ENCODE measurements at places on chromosomes 7 and 10.

- no peak for DNase-seq
These were observed 127.2 kb upstream of the SP4 start for GRCh38 chr7:21300692-21301091.

DNA sequence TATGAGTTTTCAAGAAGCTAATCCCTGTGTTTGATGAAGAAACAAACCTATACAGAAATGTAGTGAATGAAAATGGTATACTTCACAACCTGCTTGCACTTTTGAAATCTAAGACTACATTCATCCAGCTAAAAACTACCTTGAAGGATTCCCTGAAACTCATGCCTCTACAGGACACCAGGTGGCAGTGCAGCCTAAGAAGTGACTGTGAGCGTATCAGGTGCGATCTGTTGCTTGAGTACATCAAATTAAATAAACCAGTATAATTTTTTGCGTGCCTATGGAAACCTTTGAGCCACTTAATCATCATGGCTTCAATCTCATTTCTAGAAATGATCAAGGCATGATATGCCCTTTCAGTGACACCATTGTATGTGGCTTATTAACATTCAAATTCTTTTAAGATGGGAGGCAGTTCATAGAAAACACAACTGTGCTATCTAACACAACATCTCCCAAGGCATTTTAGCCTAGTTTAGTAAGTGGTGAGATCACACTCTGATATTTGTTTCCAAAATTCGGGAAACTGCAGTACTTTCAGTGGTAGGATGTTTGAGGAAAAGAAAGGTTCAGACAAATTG, 57.4 kb downstream of the PPP1R17 start:
- DNase-seq, result peak; percentile 64

DNA sequence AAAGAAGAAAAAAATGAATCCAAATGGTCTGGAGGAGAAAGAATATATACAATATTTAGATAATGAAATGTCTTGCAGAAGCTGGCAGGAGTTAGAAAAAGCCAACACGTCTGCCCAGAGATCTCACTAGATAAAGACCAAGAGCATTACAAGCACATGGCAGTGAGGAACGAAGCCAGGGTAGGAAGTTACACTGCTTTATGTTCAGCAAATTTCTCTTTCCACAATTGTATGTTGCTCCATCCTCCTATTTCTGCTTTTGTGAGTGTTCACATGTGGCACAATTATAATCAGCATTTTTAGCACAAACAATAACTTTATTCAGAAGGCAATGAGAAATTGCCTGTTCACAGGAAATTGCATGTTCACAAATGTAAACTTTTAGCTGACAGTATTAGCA, 53.7 kb downstream of the LRRC17 start:
- DNase-seq, result no peak

DNA sequence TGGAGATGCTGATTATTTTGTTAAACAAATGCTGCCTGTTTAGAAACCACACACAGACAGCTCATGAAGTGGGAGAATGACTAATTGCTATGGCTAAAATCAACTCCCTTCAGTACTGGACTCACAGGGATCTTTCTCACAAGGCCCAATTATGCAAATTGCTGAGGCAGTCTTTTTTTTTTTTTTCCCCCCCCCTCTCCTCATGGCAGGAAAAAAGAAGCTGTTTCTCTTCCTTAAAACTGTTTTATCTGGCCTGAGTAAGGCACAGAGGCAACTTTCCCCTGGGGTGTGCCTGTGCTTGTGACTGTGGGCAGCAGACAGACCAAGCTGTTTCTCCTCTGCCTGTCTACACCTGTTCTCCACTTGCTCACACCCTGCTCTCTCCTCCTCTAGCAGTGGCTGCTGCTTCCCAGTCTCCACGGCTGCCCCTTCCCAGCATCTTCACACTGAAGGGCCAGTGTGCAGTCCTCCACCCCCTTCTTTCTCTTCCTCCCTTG, 65.4 kb upstream of the STEAP1B start:
- no peak for DNase-seq

GRCh38 chr7:8817448-8818036, 384.1 kb downstream of the NXPH1 start:
- no peak for DNase-seq

DNA sequence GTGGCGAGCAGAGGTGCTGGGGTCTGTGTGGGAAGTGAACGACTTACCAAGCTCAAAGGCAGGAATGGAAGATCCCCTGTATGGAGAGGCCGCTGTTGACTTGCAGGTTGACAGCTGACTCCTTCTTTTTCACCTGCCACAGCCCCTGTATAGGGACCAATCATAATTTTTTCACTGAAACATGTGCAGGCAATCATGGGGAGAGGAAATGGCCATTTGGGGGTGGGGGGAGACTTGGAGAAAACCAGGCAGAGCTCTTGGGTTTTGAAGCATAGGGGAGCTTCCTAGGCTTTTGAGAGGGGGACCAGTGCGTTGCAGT, 101.4 kb downstream of the WDR37 start:
- no peak for DNase-seq

DNA sequence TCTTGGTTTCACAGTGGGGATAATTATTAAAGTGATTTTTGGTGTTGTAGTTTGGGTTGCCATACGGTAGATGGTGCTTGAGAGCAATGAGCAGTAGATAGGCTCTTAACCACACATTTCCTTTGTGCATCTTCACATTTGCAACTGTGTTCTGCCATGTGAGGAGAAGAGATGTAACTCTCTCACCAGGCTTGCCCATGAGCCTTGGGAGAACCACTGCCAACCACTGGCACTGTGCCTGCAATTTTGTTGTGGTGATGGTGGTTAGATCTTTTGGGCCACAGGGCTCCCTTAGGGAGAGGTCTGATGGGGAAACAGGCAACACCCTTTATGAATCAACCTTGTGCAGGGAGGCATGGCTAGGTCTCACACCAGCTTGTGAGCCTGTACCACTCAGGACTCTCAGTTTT, 204.3 kb downstream of the CCDC7 start:
- DNase-seq, result no peak

GRCh38 chr7:47145186-47145725, 436.7 kb downstream of the TNS3 start:
- DNase-seq, result no peak

DNA sequence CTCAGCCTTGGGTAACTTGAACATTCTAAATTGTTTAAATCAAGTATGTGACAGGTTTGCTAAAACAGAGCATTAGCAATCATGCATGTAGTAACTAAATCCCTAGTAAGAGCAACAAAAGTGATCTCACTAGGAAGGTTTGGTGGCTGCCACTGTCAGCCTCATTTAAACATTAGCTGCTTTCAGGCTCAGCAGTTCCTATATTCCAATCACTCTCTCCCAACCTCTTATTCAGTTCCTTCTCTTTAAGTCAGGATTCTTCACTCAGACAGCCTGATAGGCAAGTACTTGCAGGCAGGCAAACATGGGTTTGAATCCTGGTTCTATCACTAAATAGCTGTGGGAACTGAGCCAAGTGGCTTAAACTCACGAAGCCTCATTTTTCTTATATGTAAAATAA, 3.6 kb downstream of the CREB3L2 start:
- DNase-seq, result no peak

- no peak for DNase-seq
These were observed 17.6 kb upstream of the C10orf105 start for GRCh38 chr10:71737001-71737833.

DNA sequence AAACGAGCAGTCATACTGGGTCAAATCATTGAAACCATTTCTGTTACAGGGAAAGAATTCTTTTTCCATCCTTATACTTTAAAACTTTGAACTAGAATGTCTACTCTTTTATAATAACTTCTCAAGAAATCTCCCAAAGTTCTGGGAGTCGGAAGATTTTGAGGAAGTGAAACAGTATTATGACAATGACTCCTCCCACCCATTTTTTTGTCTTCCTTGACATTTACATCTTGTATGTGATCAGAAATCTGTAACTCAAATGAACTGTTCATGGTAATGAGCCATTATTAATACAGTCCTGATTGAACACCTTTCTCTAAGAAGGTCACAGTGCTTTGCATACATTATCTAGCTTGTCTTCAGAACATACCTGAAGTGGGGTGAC, 227.4 kb downstream of the CELF2 start:
- DNase-seq, result no peak

DNA sequence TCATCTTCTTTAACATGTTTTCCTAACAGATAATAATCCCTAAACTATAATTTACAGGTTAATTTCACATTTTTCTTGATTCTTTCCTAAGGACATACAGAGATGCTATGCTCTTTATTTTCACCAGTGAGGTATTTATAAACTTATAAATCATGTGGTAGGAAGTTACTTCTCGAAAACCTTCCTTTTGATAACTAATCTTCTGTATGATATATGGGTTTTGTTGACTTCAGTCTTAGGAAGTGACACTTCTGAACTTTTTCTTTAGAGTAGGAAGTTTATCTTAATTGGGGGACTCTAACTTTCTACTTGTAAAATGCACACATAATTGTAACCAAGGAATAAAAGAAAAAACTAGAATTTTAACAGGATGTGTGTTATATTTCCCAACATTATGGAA, 9.8 kb upstream of the PNPLA8 start:
- DNase-seq, result no peak

- DNase-seq, result peak; percentile 84
These were observed 630.8 kb downstream of the ANKRD7 start for GRCh38 chr7:118855290-118855689.

DNA sequence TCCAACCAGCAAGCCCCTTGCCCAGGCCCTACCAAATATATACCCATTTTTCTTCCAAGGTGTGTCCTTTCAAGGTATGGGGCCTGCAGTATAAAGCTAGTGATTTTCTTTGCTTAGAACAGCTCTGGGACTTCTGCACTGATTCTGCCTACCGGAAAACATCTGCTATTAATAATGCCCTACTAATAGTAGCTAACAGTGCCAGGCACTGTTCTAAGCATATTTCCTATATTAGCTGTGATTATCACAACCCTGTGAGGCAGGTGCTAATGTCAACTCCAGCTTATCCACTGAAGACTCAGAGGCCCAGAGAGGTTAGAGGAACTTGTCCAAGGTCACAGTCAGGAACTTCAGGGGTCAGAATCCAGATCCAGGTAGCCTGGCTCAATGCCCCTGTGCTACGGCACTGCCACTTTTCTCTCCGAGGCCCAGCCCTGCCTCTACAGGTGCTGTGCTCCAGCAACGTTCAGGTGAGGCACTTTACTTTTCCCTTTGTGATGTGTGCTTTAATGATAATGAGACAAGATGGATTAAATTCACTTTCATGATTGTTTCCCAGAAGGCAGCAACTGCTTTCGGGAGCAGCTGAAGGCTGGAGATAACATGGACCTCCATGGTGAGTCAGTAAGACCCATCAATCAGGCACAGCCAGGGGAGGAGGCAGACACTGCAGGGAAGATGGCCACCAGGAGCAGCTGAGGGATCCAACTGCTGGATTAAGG, 26.7 kb downstream of the TAS2R41 start:
- DNase-seq, result no peak

GRCh38 chr10:71512312-71512711, 115.6 kb downstream of the CDH23 start:
- DNase-seq, result no peak

GRCh38 chr10:124094419-124094785, 1.0 kb upstream of the CHST15 start:
- DNase-seq, result no peak

- no peak for DNase-seq
These were observed 45.4 kb downstream of the CHST3 start for GRCh38 chr10:72009425-72010081.

GRCh38 chr7:86407291-86407690, 236.4 kb upstream of the GRM3 start:
- DNase-seq, result no peak

GRCh38 chr10:104339469-104340110, 1.3 kb upstream of the ITPRIP start:
- DNase-seq, result no peak

- no peak for DNase-seq
These were observed 35.2 kb downstream of the PRPF18 start for GRCh38 chr10:13621931-13622330.

- DNase-seq, result no peak
These were observed 35.4 kb downstream of the MALSU1 start for GRCh38 chr7:23334482-23335056.

DNA sequence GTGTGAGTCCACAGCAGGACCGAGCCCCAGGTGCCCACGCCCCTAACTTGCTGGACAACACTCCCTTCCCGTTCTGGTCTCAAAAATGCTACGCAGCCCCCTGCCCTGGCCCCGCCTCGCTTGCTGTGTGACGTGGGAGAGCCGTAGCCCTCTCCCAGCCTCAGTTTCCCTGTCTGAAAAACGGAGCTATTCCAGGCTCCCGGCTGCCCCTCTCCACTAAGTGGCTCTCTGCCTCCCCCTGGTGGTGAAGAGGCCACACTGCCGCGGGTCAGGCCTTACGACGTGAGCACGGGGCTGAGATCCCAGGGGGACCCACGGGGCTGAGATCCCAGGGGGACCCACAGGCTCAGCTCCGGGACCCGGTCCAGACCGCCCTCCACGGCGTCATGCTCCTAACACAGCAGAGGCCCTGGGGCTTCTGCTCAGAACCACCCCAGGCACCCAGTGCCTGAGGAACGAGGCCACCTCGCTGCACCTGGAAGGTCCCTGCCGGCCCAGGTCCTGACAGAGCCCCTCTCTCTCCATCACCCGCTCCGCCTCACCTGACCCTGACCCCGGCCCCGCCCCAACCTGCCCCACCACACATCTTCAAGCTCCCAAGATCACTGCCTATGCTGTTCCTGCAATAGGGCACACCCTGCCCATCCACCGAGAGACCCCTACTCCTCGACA, 26.7 kb downstream of the MICALL2 start:
- no peak for DNase-seq
